ENCODE measurements at places on chromosomes 12 and 14. TPM values are rescaled to one million over a fixed set of nuclear protein-coding genes. Genes with fewer than 3 reads are reported as not detected.

- no peak for DNase-seq
Measured at GRCh38 chr14:66395300-66395699, 90.9 kb upstream of the CCDC196 start.

- no peak for DNase-seq
Measured at GRCh38 chr12:31876568-31877424, 82.4 kb upstream of the RESF1 start.

GRCh38 chr12:22190-22529 lies 44.4 kb upstream of the IQSEC3 start:
- no peak for DNase-seq

DNA sequence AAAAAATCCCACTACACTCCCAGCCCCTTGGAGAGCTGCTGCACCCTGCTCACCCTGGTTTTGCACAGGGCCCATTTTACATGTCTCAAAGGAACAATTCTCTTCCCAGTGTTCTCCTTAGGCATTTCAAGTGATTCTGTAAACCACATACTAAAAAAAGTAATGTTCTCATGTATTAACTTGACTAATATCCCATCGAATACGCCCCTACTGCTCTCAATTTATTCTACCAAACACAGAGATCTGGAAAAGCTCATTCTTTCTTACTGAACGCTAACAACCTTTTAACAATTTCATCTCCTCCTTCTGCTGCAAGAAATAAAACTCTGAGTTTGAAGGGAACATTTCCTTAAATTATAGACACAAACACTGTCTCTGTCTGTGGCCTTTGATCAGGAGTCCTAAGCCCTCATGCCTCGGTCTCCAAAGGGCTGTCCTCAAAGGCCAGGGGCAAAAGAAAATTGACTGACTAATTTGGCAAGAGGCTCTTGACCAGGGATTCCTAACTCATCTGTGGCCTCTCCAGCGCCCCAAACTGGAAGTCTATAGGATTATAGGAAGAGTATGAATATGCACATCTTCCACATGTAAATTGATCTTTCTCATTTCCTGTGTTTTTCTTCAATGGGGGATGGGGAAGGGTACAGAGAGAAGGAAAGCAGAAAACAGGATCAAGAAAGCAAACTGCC lies 17.1 kb upstream of the TSPAN11 start:
- DNase-seq: no peak

DNA sequence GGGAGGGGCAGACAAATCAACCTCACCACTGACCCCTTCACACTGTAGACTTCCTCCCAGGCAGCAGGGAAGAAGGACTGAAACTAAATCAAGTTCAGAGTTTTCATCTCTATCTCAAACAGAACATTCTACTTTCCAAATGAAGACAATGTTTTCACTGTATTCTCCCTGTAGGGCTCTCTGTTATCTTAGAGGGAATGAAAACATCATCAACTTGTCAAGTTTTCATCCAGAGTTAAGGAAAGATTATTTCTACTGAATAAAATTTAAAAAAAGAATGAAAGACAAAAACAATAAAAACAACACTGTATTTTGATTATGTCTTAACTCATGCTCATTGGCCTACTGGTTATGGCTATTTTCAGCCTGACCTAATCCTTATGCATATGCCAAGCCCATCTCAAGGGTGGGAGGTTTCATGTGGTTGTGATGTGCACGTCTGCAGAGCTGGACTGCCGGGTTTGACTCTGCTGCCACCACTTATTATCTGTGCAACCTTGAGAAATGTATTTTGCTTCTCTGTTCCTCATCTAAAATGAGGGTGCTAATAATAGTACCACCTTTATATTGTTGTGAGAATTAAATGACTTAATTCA lies 152.0 kb upstream of the AVPR1A start:
- DNase-seq: no peak

Gene GPRC5D
- not detected for total RNA-seq

GRCh38 chr12:4807813-4808212 lies 87.6 kb downstream of the GALNT8 start:
- no peak for DNase-seq

Gene UNC119B
- 12.1 TPM for total RNA-seq

DNA sequence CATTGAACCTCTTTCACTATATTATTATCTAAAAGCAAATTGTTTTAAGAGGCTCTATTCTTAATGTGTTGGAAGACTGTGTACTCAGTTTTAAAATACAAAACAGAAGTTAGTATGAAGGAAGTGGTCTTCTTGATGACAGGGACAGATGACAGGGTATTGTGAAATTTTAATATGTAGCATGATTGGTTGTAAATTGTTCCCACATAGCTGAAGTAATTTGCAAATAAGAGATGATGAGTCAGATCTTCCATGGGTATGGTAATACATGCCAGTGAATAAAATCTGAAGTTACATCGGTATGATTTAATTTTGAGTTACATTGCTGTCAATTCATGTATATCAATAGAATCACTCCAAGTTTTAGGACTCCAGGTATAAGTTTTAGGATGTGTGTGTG lies 454.8 kb downstream of the AEBP2 start:
- DNase-seq: no peak

DNA sequence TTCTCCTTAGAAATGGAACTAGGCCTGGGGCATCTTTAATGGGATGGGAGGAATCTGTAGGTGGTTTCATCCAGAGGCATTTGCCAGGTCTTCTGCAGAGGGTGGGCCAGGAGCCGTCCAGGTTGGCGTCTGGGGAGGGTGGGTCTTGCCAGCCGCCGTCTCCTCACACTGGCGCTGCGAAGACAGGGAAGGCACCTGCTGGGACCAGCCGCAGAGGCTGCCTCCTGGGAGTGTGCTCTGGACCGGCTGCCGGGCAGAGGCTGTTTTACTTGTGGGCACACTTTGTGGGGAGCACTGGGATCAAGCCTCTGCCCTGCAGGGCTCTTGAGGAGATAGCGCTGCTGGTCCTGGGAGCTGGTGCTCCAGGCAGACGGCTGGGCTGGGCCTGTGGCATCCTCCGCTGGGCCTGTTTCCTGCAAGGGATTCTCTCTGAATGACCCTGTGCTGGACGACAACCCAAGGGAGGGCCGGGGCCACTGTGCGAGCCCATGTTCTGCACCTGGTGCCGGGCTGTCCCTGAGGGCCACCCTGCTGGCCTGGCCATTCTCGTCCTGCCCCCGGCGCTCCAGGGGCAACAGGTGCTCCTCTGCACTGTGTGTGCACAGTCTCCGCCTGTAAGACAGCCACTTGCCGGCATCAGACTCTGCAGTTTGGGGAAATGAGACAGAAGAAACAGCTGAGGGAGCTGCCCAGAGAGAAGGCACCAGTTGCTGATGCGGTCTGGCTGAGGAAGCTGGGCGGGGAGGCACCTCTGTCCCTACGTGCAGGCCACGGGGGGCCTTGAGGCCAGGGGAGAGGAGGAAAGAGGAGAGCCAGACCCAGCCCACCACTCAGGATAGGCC lies 10.0 kb upstream of the TEX22 start:
- DNase-seq: no peak

Gene GALNT6
- total RNA-seq: 9.3 TPM

Gene ITFG2
- 30.1 TPM for total RNA-seq

DNA sequence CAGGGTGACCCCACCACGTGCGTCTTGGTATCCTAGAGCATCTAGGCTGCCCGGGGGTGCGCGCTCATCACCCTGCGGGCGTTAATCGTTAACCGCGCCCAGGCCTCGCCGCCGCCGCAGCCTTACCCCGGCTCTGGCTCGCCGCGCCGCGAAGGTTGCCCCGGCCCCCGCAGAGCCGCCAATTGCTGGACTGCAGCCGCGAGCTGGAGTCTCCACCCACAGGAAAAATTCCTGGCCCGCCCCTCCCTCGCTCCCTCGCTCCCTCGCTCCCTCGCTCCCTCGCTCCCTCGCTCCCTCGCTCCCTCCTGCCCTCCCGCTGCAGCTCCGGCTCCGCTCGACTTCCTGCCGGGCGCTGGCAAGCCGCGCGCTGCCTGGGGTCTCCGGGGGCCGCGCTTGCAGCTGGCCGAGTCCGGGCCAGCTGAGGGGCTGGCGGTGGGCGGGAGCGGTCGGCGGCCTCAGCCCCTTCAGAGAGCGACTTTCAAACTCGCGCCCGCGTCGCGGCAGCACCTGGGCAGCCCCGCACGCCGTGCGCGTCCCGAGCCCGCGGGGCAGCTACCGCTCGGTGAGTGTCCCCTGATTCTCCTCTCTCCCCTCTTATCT lies at the start of gene PLEKHG3:
Gene PLEKHG3 (plus strand): TSS at position 282 of the 600 bp plus-strand sequence. CDS start 23,208 bp downstream, outside the sequence.
- peak; percentile 84 for DNase-seq

GRCh38 chr12:70451528-70451927 lies 85.4 kb downstream of the KCNMB4 start:
- no peak for DNase-seq

Gene PRH2
- not detected for total RNA-seq

DNA sequence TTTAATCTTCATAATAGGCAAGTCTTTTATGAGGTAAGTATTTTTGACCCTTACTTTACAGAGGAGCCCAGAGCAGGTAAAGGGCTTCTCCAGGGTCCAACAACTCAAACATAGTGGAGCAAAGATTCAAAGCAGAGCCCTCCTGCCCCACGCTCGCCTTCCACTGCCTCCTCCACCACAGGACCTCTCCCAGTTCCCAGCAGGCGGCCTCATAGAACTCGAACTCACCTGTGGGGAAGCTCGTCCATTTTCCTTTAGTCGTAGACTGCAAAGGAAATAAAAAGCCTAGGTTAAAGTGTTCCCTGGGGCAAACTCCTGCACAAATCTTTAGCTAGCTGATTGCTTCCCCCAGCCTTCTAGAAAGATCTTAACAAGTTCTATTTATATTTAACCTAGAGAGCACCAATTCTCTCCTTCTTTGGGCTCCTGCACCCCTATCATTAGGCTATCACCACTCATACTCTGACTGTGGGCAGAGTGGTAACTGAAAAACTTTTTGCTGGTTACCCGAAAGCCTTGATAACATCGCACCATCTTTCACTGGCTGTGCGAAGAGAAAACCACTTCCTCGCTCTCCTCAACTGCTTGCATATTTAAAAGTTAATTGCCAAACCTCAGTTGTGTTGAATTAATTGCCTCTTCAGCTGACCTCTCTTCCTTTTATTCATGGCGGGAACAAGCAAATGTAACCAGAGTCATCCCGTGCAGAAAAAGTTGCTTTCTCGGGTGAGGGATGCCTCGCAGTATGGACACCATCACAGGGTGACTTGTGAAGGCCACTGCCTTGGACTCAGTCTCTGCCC lies 299.6 kb downstream of the DPF3 start:
- DNase-seq: no peak

Gene HOXC4
- total RNA-seq: not detected

Gene LRP6
- 26.4 TPM for total RNA-seq

Gene TRHDE
- total RNA-seq: 28.8 TPM

Gene KLHDC2
- total RNA-seq: 47.1 TPM

DNA sequence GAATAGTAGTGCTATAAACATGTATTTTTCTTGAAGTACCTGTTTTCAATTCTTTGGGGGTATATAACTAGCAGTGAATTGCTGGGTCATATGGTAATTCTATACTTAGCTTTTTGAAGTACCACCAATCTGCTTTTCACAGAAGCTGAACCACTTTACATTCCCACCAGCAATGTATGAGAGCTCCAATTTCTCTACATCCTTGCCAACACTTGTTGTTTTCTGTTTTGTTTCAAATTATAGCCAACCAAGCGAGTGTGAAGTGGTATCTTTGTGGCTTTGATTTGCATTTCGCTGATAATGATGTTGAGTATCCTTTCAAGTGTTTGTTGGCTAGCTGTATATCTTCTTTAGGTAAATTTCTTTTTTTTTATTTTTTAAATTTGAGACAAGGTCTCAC lies 95.7 kb downstream of the PAPLN start:
- no peak for DNase-seq

- DNase-seq: no peak
Measured at GRCh38 chr12:29354954-29355353, 26.0 kb downstream of the ERGIC2 start.

- DNase-seq: no peak
Measured at GRCh38 chr14:53055003-53055402, 98.1 kb downstream of the DDHD1 start.

GRCh38 chr14:36439766-36440165 lies 80.3 kb downstream of the NKX2-1 start:
- DNase-seq: no peak

DNA sequence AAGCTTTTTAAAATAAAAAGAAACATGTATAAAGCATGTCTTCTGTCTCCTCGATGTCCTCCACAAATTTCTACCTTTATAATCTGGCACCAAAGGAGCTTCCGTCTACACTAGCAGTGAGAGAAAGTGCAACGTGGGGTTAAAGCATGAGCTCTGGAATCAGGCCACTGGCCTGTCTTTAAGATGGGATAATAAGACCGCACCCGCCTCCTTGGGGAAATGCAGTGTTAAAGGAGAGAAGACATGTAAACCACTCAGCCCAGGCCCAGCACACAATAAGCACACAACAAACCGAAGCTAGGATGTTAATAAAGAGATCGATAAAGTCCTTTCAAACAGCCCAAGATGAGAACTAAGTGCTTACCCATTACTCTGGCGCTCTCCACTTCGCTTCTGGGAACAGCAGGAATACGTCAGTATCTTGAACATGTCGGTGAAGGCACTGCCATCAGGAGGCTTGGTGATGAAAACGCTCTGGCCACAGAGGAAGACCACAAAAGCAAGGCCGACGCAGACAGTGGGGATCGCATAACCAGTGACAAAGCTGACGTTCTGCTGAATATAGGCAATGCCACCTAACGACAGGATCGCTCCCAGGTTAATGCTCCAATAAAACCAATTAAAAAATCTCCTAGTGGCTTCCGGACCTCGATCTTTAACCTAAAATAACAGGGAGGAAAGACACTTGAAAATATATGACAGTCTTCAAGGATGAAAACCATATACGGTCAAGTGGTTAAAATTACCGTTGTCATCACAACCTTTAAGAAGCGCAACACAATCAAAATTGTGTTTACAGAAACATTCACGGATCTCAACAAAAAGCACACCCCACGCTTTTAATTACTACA lies 9.1 kb downstream of the SLC15A4 start:
- no peak for DNase-seq

GRCh38 chr12:1473418-1473817 lies 121.0 kb downstream of the FBXL14 start:
- no peak for DNase-seq

- no peak for DNase-seq
Measured at GRCh38 chr12:4297617-4298016, 23.4 kb upstream of the TIGAR start.

DNA sequence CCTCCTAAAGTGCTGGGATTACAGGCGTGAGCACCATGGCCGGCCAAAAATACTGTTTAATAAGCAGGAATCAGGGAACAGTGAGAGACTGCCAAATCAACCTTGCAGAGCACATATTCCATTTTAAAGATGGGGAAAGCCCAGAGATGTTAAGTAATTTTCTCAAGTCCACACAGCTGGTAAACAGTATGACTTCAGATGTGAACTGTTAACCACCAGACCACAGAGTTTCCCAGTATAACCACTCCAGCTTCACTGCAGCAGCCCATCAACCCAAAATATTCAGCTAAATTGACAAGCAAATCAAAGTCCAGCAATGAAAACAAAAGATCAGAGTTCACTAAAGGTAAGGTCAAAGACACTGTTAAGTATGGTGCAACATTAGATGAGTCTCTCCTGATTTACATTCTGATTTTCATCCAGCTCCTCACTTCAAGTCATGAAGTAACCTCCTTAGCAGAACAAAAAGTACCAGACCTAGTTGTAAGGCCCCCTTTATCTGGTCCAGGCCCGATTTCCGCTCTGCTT lies 82.1 kb downstream of the TRAFD1 start:
- DNase-seq: no peak

- no peak for DNase-seq
Measured at GRCh38 chr14:24818058-24818822, 184.2 kb upstream of the GZMB start.

All from pancreas (tissue), 10 donors.